Cerebellar nuclear complex (tissue), 1 donor: ENCODE measurements at places on chromosomes 7 and 10.

DNA sequence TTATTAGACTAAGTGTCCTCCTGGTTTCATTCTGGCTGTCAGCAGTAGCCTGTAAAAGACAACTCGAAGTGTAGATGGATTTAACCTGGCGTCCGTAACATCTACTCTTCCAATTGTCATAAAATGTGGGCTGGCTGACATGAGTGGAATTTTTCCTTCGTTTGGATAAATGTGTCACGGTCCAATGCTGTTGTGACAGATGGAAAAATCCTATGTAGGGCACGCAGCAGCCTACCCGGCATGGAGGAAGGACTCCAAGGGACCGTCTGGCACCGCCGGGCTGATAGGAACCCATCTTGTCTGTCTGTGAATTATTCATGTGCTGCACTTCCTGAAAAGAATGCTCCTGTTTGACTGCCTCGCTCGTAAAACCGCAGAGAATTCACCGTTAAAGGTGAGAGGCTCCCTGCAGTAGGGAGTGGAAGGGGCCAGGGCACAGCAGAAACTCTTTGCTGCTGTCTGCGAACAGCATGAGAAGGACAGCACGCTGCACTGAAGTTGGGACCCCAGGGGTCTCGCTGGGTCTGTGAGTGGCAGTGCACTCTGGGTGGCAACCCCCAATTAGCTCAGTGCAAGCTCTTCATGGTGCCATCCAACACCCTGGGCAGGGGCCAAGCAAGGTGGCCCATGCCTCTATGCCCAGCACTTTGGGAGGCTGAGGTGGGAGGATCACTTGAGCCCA lies 1.6 kb upstream of the ORAI2 start:
- peak; percentile 98 for DNase-seq

DNA sequence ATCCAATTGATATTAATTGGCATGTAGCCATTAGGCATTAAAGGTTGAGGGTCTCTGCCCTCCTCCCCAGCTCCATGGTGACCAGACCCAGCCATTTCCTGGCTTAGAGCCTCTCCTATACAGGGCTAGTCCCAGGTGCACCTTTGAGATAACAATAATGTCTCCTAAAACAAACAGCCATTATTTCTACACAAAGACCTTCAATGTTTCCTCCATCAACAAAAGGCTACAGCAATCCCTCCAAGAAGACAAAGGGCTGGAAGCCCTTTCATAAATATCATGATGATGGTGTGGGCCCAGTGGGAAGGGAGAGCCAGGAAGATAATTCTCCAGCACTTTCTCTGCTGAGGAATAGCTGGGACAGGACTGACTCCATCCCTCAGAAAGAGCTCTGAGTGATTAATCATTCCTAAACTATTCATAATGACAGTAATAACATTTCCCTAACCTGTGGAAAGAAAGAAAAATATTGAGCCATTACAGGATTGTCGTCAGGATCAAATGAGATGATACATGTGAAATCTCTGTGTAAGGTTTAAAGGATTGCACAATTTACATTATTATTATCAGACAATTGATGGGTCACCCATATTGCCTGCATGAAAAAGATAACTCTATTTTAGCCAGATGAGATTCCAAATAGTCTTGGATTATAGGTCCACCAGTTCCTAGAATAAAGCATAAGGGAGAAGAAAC lies 10.2 kb downstream of the PKD2L1 start:
- no peak for DNase-seq

DNA sequence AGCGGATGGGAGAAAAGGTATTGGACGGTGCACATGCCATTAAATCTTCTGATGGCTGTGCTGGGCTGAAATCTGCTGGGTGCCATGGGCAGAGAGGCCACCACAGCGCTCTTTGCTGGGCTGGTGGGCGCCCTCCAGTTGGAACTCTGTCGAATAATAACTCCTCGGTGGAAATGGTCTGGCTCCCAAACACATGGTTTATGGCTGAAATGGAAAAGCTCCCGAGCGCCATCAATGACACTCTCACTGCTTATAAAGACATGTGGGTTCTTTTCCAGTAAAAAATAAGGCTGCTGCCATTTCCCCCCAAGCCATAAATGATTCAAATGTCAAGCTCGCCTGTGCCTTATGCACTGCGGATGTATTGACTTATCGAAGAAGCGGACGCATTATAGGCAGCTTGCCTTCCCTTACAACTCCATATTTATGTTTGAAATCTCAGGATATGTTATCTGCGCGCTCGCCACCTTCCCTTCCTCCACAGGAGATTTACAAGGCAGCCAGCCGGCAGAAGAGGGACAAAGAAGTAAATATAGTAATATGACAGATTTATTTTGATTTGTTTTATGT lies 239.0 kb upstream of the MKI67 start:
- no peak for DNase-seq

- no peak for DNase-seq
Measured at GRCh38 chr10:57992321-57993077, 275.2 kb downstream of the IPMK start.

- no peak for DNase-seq
Measured at GRCh38 chr10:9024210-9024609, 969.7 kb downstream of the GATA3 start.

DNA sequence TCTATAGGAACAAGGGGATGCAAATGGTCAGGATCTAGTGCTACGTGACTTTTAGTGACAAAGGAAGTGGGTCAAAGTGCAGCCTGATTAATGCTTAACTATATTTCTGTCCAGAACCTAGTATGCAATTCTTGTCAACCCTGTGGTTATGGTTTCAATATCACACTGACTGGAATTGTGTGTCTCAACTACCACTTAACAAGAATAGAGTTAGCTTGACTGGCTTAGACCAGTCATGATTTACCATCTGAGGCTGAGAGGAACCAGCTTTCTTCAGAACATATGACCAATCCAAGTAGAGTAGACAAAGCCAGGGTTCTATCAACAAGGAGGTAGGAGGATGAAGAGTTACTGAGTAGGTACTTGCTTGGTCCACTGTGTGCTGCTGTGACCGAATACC lies 54.4 kb downstream of the MYPN start:
- no peak for DNase-seq

DNA sequence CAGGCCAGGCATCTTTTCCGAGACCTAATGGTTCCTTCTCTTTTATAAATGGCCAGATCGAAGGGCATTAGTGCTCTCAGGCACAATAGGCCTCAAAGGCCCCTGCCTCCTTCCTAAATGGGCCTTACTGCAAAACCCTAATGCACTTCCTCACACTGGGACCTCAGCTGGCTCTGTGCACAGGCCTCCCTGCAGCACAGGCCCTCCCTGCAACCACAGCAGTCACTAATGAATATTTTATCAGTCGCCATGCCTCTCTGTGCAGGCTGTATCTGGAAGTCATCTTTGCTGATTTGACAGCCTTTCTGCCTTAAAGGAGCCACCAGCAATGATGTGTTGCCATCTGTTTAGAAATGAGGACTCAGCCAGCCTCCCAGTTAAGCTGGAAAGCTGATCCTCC lies 54.9 kb upstream of the SDK1 start:
- DNase-seq, result no peak

- DNase-seq, result no peak
Measured at GRCh38 chr10:90398566-90398965, 459.3 kb downstream of the HTR7 start.

DNA sequence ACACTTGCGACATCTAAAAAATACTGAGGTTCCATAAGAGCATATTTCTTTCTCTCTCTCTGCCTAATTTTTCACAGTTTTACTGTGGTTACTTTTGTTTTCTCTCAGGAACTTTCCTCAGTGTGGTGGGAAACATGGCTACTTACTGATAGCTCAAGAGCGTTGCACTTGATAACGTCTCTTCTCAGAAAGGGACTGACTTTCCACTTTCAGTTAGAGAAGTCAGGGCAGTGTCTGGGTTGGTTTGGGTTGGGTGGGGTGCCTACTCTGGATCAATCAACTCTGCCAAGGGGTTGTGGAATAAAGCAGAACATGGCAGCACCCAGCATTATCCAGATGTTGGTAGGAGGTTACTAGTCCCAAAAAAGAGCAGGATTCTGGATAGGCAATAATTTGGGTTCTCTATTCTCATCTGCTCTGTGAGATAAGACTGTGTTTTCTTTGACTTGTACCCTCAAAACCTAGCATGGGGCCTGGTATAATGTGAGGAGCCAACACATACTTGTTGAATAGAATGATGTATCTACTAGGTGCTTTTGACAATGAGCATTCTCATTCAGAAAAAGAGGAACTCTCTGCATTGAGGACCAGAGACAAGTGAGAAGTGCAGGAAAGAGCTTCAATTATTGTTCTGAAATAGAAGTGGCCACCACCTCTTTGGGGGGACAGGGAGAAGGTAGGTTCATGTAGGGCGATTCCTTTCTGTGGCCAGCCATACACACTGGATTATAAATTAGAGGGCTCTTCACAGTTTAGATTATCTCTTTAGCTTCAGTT lies 315.7 kb downstream of the REEP3 start:
- DNase-seq, result no peak

- no peak for DNase-seq
Measured at GRCh38 chr7:129525225-129525862, 23.0 kb downstream of the SMKR1 start.

DNA sequence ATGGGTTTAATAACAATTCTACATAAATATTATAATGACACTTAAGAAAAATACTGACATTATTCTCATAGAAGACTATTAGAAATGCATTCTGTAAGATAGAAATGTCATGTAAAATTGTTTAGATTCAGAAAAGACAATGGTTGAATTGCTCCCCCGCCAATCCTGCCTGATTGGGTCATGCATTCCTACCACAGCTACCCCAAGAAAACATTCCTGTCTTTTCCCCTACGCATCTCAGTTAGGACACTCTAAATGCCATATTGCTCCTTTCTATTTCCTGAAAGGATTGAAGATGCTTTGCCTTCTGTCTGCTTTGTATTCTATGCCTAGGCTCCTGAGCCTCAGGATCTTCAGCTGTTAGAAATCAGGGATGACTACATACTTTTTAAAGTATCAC lies 109.4 kb downstream of the DGKB start:
- DNase-seq, result no peak

DNA sequence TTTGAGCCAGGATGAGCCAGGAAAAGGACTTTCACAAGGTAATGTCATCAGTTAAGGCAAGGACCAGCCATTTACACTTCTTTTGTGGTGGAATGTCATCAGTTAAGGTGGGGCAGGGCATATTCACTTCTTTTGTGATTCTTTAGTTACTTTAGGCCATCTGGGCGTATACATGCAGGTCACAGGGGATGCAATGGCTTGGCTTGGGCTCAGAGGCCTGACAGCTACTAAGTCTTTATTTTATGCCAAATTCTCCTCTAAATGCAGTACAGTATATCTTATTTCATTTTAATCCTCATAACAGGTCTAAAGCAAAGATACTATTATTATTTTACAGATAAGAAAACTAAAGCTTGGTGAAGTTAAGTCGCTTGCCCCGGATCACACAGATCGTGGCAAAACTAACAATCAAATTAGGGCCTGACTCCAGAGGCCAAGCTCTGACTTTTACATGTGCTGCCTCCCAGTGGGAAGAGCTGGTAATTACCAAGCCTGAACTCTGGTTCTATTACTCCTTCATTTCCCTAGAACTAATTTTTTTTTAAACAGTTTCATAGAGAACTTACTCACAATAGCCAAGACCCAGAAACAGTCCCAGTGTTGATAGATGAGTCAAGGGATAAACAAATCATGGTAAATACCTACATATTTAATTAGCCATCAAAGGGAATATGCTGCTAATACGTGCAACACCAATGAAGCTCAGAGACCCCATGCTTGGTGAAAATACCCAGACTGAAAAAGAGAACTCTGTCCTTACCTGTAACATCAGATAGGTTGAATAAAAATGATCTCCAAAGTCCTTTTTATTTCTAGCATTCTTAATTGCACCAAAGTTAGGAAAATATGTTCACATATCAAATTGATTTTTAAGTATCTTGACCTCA lies 35.4 kb downstream of the C7orf25 start:
- DNase-seq, result no peak
